ENCODE measurements at places on chromosomes 5 and 9.
A peak's percentile ranks its signal among the peaks of the same experiment; 100 is the strongest.

DNA sequence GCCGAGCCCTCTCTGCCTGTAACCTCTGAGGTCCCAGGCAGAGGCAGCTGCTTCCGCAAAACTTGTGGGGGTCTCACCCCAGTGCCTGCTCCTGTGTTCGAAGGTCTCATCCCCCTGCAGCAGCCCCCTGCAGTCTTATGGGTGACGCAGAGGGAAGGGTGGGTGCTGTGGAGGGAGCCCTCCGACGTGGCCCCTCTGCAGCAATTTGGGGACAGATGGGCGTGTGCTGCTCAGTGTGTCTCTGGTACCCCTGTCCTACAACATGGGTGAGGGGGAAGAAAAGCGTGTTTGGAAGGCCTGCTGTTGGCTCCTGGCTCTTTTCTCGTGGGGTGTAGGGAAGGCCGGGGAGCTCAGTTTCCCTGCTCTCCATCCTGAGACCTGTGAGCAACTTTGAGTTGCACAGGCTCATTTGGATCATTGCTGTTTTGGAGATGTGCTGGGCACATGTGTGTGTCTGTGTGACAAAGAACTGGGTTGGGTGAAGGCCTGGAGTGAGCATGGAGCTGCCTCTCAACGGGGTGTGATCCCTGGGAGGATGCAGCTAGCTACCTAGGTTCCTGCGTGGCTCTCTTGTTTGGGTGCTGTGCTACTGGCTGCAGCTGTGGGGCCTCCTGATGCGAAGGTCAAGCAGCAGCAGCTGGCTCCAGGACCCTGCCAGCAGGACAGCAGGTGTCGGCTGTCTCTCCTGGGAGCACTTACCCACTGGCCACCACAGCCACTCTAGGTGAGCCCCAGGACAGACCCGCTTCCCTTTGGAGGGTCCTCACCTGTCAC lies 179.6 kb upstream of the PITX1 start:
- no peak overlapping the region for H3K27ac ChIP-seq
- H3K27me3 ChIP-seq = no peaks in the 10 kb centered on the region
- no peak overlapping the region for H3K4me3 ChIP-seq
- H3K4me1 ChIP-seq = peaks cover 6% of the 10 kb centered on the region

DNA sequence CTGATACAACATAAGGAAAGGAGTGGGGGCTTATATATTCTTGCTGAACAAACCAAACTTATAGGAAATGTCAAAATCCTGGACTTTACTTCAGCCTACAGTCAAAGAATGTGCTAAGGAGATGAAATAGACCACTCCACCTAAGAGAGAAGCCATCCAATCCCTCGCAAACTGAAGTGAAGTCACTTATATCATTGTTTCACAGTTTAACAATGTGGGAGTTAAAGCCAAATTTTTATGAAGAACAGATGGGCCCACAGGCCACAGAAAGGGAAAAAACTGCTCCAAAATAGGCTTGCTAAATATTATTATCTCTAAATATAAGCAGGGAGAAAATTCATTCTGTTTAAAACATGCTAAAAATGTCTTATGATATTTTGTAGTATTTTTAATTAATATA lies 233.3 kb downstream of the GAS1 start:
- no peak overlapping the region for H3K27ac ChIP-seq
- H3K4me1 ChIP-seq = no peaks in the 10 kb centered on the region
- H3K36me3 ChIP-seq = no peaks in the 10 kb centered on the region
- no peaks in the 10 kb centered on the region for H3K27me3 ChIP-seq
- no peak overlapping the region for H3K4me3 ChIP-seq

- H3K4me3 ChIP-seq = no peak overlapping the region
- H3K27ac ChIP-seq = no peak overlapping the region
- DNase-seq = no peak
- H3K4me1 ChIP-seq = no peaks in the 10 kb centered on the region
- no peaks in the 10 kb centered on the region for H3K36me3 ChIP-seq
- H3K27me3 ChIP-seq = no peaks in the 10 kb centered on the region
These were observed 303.4 kb downstream of the ISL1 start for GRCh38 chr5:51686622-51687021.

DNA sequence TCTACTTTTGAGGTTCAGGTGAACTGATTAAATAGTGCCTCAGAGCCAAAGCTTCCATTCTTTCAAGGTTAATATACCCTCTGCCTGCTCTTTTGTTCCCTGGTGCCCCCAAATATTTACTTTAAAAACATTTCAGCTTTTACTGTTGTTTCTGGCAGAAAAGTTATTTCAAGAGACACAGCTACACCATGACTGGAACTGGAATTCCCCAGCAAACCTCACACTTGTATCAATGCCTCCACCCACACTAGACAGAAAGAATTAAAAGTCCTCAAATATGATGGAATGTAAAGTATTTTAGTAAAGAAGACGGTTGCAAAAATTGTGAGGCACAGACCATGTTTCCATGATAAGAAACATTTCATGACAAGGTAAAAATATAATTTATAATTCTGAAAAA lies 720.2 kb upstream of the TYRP1 start:
- no peaks in the 10 kb centered on the region for H3K27me3 ChIP-seq
- no peak overlapping the region for H3K27ac ChIP-seq
- no peak for DNase-seq
- H3K4me3 ChIP-seq = no peak overlapping the region
- H3K36me3 ChIP-seq = no peaks in the 10 kb centered on the region

GRCh38 chr5:10424124-10424731 lies 17.5 kb upstream of the ROPN1L start:
- H3K27ac ChIP-seq = no peak overlapping the region
- H3K36me3 ChIP-seq = peaks cover 9% of the 10 kb centered on the region
- DNase-seq = no peak
- no peaks in the 10 kb centered on the region for H3K27me3 ChIP-seq

- peaks cover 21% of the 10 kb centered on the region for H3K4me1 ChIP-seq
- peak overlapping the region; percentile 34 for H3K4me3 ChIP-seq
- DNase-seq = no peak
- H3K27ac ChIP-seq = peak overlapping the region; percentile 62
These were observed 2.5 kb downstream of the JADE2 start for GRCh38 chr5:134527961-134528424.

DNA sequence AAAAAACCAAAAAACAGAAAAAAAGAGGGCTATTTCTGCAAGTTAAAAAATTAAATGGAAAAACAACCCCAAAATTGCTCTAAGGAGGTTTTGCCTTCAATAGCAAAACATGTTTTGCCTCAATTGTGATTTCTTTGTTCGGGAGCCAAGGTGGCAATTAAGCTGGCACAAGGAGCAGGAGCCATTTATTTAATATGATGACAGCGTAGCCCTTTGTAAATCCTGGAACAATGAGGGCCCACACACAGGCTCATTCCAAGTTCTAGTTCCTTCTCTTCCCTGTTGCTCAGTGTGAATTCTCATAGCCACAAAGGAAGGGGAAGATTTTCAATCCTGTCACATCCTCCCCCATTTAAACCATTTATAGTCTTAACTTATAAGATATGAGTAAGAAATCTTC lies 353.2 kb downstream of the PDE4D start:
- H3K27me3 ChIP-seq = no peaks in the 10 kb centered on the region
- H3K36me3 ChIP-seq = no peaks in the 10 kb centered on the region
- DNase-seq = no peak
- no peak overlapping the region for H3K27ac ChIP-seq
- H3K4me3 ChIP-seq = no peak overlapping the region

DNA sequence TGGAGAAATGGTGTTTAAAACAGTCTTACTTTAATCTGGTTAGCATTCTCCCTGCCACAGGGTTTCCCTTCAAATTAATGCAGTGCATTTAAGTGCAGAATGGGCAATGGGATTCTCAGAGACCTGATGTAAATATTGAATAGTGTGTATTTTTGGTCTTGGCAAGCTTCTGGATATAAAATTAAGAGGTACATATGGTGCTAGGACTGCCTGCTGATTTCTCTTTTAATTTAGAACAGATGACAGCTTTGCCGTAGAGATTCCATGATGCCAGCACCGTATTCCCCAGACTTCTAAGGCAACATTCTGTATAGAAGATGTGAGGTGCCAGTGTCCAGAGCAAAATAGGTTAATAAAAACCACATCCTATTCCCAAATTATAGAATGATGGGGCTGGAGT lies 1.9 kb downstream of the MTAP start:
- H3K4me3 ChIP-seq = peak overlapping the region; percentile 93
- no peak for DNase-seq
- H3K27me3 ChIP-seq = no peaks in the 10 kb centered on the region
- H3K27ac ChIP-seq = no peak overlapping the region

DNA sequence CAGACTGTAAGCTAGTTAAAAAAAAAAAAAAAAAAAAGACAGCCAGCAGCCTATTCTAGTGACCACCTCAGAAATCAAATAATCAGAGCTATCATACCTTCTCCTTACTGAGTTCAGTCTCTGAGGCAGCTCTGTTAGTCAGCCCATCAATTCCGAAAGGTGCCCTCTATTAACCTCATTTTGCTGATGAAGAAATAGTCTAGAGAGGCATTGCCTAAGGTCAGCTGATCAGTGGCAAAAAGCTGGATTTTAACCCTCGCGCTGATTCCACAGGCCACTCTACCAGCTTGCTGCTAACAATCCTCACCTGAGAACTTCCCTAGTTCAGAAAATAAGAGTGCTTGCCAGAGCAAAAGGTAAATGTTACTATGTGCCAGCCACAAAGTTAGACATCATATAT lies 172.0 kb downstream of the DENND1A start:
- H3K36me3 ChIP-seq = no peaks in the 10 kb centered on the region
- no peaks in the 10 kb centered on the region for H3K27me3 ChIP-seq
- peaks cover 10% of the 10 kb centered on the region for H3K4me1 ChIP-seq
- H3K27ac ChIP-seq = no peak overlapping the region

DNA sequence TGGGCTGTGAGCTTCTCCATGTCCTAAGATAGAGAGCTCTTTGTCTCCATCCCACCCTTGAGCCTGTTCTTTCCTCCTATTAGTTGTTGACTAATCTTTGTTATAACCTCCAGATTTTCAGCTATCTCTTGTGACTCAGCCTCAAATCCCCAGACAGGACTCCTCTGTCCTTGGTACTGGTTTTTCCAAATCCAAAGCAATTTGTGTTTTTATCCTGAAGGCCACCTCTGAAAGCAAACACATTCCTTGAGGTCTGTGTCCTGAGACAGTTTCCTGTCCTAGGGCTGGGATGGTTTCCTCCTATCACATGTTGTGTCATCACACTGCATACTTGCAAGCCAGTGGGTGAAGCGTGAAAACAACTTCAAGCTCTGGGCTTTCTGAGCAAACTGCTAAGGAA lies 8.5 kb downstream of the TNC start:
- no peaks in the 10 kb centered on the region for H3K27me3 ChIP-seq
- H3K27ac ChIP-seq = no peak overlapping the region
- no peaks in the 10 kb centered on the region for H3K4me1 ChIP-seq
- no peak for DNase-seq
- H3K36me3 ChIP-seq = no peaks in the 10 kb centered on the region

DNA sequence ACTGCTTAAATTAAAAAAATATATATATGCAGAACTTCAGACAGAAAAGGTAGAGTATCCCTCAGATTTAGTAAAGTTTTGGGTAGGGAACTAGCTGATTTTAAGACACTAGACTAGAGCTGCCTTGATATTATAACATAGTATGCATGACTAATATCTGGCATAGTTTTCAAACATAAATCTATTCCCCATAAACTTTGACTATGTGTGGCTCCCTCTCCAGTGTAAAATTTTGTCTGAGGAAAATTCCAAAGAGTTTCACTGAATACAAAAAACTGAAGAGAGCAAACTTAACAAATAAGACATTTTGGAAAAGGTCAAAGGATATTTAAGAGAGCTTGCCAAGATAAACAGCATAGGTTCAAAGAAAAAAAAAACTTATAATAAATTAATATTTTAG lies 66.2 kb upstream of the ZNF462 start:
- no peak overlapping the region for H3K27ac ChIP-seq
- H3K36me3 ChIP-seq = no peaks in the 10 kb centered on the region
- no peak overlapping the region for H3K4me3 ChIP-seq
- no peaks in the 10 kb centered on the region for H3K27me3 ChIP-seq

DNA sequence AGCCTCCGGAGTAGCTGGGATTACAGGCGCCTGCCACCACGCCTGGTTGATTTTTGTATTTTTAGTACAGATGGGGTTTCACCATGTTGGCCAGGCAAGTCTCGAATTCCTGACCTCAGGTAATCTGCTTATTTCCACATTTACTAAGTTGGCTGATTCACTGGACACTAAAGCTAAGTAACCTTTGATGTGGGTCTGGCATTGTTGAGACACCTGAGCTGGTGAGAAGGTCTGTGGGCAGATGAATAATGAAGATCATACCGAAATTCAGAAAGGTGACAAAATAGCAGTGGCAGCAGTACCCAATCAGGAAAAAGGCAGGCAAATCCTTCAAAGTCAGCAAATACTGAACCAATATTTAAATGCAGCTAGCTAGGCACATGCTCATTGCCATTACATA lies 210.6 kb upstream of the ZNF608 start:
- H3K27ac ChIP-seq = no peak overlapping the region
- H3K4me3 ChIP-seq = no peak overlapping the region
- no peaks in the 10 kb centered on the region for H3K4me1 ChIP-seq
- DNase-seq = no peak

- no peaks in the 10 kb centered on the region for H3K27me3 ChIP-seq
- H3K27ac ChIP-seq = no peak overlapping the region
- DNase-seq = no peak
- no peaks in the 10 kb centered on the region for H3K36me3 ChIP-seq
- H3K4me1 ChIP-seq = no peaks in the 10 kb centered on the region
- H3K4me3 ChIP-seq = no peak overlapping the region
These were observed 475.0 kb downstream of the CTNND2 start for GRCh38 chr5:11429254-11429653.

DNA sequence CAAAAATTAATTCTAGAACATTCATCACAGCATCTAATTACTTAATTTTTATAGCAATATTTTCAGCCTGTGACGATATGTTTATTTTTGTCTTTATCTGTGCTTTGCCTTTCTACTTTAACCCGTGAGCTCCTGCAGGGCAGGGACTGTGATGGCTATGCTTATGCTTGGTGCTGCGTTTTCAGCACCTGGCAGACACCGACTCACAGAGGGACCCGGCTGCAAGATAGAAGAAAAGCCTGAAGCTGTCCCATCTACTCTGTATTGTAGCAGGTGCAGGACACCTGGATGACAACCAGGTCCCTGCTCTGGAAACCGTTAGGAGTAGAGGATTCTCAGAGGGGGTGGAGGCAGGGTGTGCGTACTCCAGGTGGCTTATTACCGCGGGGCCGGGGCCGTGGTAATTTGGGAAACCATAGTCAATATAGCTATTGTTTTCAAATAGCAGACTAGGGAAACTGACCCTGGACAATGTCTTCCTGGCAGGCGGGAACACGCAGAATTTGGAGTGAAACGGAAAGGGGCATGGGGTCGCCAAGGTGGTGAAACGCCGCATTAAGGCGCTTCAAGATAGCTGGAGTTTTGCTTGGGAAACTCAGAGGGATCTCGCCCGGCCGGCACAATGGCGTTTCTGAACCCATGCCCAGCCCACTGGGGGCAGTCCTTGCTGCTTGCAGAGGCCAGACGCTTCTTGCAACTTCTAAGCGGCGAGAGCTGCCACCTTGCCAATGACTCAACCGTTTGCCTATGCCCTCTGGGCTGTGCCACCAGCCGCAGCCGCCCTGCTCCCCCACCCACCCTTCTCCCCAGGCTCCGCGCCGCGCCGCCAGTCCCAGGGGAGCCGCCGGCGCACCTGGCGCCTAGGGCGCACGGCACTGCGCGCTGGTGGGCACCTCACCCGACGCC lies 140.1 kb upstream of the PALM2AKAP2 start:
- H3K27me3 ChIP-seq = peaks cover 28% of the 10 kb centered on the region
- H3K4me1 ChIP-seq = no peaks in the 10 kb centered on the region
- H3K4me3 ChIP-seq = peak overlapping the region; percentile 47
- H3K27ac ChIP-seq = no peak overlapping the region
- peak; percentile 63 for DNase-seq

- no peaks in the 10 kb centered on the region for H3K36me3 ChIP-seq
- no peak overlapping the region for H3K27ac ChIP-seq
- H3K27me3 ChIP-seq = no peaks in the 10 kb centered on the region
- no peak overlapping the region for H3K4me3 ChIP-seq
- no peak for DNase-seq
These were observed 845.6 kb upstream of the CDH6 start for GRCh38 chr5:30347858-30348257.

Data from H1 (cell line).